ENCODE measurements at places on chromosomes 4 and X.

DNA sequence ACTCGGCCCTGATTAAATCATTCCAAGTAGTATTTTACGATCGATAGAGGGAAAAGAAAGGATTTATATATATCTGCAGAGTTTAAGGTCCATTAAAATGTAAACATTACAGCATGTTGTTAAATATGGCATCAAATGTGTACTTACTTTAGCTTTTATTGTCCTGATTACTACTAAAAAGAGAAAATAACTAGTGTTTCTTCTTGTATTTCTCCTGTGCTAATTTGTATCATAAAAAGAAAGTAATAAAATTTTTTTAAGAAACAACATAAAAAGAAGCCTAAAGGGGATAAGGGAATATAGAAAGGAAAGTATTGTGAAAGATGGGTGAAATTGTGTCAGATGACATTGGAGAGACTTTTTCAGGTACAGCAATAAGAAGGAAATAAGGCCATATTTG lies 300.3 kb upstream of the ARSJ start:
- DNase-seq = no peak

GRCh38 chrX:121455890-121456289 lies 408.5 kb downstream of the GLUD2 start:
- DNase-seq = no peak

GRCh38 chr4:61443813-61444510 lies 243.8 kb downstream of the ADGRL3 start:
- DNase-seq = no peak

- DNase-seq = no peak
Observed at GRCh38 chr4:29002151-29002550, 1718.0 kb upstream of the PCDH7 start.

- no peak for DNase-seq
Observed at GRCh38 chr4:170248576-170248975, 158.8 kb upstream of the AADAT start.

DNA sequence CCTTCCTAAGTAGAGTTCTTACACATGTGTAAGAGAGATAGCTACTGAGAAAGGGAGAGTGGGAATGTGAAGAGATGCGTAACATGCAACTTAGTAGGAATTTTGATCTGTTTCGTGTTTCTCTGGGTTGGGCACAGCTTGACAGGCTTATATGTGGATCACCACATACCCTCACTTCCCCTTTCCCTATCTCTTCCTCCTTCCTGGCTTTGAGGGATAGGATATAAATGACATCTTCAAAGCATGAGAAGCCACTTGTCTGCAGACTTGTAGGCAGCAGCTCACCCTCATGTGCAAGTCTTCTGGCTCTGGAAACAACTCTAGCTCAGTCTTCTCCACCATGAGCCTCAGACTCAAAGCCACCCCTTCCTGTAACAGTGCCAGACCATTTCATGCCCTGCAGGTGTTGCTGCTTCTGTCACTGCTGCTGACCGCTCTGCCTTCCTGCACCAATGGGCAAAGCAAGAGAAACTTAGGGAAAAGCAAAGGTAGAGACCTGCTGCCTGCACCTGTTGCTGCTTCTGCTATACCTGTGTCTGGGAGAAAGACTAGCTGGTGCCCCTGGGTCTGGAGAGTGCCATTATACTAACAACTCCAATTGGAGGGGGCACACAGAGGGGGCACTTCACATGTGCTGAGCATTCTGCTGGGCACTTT lies 5.4 kb upstream of the PF4V1 start:
- no peak for DNase-seq

- DNase-seq = no peak
Observed at GRCh38 chrX:9342561-9343051, 122.3 kb upstream of the TBL1X start.

GRCh38 chr4:7529368-7530080 lies 94.8 kb upstream of the PSAPL1 start:
- DNase-seq = no peak

- DNase-seq = no peak
Observed at GRCh38 chr4:19494961-19495360, 756.7 kb upstream of the SLIT2 start.

DNA sequence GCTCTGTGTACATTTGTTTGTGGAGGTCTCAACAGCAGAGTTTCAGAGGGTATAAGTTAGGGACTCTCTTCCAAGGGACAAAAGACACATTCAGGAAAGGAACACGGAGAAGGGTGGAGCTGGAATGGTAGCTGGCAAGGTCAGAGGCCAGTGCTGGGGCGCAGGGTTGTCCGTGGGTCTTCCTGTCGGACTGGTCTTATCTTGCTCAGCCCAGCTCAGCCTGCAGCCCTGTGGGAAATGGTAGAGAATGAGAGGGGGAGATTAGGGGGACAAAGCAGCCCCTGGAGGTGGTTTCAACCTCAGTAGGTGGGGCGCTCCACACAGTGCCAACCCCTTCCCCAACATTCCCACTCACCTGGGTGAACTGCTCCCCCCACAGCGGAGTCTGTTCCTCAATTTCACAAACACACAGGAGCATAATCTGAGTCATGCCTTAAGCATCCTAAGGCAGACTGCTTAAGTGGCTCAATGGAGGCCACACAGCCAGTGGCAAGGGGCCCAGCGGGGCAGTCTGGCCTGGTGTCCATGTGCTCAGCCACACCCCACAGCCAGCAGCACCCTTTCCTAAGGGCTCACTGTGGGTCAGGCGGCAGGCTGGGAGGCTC lies 6.9 kb upstream of the HDAC6 start:
- DNase-seq = no peak

DNA sequence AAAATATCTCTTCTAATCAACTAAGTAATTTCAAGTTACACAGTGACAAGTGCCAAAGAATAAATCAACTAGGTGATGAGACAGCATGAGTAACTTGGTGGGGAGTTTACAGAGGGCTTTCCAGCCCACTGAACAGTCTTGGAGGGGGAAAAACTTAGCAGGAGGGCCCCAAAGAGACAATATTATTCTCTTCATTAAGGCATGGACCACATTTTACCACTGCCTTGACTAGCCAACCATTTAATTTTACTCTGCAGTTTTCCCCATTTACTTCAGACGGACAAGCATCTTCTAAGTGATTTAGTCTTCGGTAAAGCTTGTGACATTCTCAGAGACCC lies 25.3 kb upstream of the GATB start:
- no peak for DNase-seq

GRCh38 chrX:143455046-143455445 lies 62.2 kb downstream of the SPANXN3 start:
- DNase-seq = no peak

DNA sequence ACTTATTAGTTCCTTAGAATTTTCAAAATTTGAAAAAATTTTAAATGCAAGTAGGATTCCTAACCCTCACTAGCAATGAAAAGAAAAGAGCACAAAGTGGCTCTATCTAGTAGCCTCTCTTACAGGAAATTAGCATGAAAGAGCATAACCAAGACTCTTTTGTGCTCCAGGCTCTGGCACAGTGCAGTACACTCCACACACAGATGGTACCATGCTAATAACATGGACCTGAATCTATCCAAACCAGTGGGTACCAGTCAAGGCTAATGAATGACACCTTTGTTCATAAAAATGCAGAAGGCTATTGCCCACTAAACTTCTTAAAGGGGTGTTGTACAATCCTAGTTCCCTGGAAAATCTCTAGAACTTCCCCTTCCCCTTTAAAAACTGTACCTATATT lies 119.0 kb downstream of the MANBA start:
- no peak for DNase-seq

DNA sequence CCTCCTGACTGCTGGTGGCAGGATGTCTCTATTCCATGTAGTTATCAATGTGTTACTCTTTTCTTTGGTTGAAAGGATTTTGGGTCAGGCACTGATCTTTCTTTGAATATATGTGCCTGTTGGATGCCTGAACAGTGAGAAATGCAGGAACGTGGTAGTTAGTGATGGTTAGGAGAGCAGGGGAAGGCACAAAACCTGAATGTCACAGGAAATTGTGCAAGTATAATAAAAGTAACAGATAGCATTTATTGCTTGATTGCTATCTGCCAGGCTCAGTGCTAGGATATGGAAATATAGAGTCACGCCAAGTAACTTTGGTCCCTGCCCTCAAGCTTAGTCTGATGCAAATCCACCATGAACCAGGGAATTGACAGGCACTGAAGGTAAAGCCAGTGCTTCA lies 219.8 kb upstream of the FAT1 start:
- DNase-seq = no peak

GRCh38 chr4:165721815-165722214 lies 151.2 kb upstream of the TLL1 start:
- DNase-seq = no peak

DNA sequence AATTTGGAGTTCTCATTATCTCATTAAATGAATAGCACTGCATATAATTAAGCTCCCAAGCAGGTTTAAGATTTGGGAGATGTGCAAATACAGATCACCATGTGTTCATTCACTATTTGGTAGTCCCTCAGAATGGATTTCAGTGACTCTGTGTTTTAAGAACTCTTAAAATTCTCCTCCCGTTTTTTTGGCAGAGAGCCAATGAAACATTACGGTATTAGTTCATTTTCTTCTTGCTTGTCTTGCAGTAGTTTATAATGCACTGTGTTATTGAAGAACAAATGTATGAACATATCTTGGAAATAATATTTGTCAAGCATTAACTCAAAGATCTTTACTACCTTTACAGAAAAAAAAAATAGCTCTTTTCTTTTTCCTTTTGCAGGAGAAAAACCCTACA lies 32.7 kb downstream of the KLF3 start:
- DNase-seq = no peak

GRCh38 chr4:88697141-88697540 lies 488 bp downstream of the NAP1L5 start:
- no peak for DNase-seq

DNA sequence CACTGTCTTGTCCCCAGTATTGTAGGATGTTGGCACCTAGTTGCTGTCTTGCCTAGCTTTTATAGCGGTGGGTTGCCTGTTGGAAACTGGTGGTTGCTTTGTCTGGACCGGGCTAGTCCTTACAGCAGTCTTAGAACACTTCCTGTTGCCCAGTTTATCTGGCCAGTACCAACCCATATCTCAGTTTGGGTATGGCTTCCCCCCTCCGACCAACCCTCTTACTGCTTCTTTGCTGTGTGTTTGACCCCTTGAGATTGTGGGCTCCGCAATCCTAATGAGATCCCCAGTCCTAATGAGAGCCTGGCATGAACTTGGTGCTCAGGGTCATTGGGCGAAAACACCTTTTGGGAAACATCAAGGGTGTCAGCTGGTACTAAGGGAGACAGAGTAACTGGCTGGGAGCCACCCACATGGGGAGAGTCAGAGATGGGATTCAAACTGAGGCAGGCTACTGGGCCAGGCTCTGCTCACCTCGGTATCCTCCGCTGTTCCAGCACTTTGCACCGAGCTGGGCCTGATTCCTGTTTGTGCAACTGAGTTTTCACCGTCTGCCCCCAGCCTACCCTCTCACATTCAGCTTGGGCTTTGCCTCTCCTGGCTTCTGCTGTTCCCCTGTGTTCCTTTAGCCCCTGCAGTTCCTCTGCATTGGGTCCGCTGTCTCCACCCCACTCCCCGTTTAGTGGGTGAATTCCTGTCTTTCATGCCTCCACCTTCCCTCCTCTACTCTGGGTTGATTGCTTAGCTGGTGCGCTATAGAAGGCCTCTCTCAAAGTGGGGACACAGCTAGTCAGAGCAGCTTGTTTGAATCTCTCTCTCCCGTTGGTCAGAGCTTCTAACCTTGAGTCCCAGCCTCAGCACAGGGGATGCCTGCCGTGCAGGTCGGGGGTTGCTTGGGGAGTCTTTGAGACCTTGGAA lies 1.6 kb downstream of the TBC1D14 start:
- DNase-seq = no peak

GRCh38 chr4:139844057-139844456 lies 178.4 kb downstream of the MGST2 start:
- DNase-seq = no peak

DNA sequence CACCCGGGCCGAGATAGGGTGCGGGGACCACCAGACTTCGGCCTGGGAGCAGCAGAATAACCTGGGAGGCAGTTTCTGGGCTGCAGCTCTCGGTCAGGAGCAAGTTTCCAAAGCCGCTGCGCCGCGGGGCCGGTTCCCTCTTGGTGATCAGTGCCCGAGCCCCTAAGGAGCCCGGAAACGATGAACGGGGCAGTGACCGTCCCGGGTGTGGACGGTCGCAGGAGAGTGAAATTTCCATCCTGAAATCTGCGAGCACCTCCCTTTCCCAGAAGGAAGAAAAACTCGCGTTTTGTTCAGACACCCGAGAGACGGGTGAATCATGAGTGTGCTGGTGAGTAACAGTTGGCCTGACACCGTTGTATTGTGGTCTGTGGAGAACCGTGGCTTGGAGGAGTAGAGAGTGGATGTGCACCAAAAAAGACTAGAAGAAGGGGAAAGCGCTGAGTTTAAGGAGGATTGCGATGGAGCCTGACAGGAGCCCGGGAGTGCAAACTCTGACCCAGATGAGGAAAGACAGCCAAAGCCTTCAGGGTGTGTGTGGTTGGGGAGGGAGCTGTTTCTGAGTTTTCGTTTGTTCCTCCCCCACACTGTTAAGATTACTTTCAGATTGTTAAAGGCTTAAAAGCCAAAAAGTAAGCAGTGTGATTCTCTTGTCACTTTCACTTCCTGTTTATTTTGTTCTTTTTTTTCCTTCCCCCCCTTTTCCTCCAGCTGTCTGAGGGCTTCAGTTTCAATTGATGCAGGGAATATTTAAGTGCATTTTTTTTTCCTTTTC lies 828 bp downstream of the MCUB start:
- peak; percentile 40 for DNase-seq

DNA sequence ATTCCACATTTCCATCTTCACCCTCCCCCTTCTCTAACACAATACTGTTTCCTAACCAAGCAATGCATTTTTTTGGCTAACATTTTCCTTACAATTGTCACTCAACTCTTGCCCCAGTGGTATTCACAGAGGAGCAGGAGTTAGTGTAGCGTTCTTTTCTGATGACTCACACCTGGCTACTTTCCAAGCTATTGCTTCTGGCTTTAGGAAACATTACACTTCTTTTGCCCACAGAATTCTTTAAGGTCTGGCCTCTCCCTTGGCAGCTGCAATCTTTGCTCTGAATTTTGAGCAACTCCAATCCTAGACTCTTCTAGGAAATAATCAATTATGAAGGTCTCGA lies 27.5 kb upstream of the PDGFC start:
- DNase-seq = no peak

GRCh38 chrX:37967714-37968113 lies 38.6 kb upstream of the SYTL5 start:
- DNase-seq = no peak

DNA sequence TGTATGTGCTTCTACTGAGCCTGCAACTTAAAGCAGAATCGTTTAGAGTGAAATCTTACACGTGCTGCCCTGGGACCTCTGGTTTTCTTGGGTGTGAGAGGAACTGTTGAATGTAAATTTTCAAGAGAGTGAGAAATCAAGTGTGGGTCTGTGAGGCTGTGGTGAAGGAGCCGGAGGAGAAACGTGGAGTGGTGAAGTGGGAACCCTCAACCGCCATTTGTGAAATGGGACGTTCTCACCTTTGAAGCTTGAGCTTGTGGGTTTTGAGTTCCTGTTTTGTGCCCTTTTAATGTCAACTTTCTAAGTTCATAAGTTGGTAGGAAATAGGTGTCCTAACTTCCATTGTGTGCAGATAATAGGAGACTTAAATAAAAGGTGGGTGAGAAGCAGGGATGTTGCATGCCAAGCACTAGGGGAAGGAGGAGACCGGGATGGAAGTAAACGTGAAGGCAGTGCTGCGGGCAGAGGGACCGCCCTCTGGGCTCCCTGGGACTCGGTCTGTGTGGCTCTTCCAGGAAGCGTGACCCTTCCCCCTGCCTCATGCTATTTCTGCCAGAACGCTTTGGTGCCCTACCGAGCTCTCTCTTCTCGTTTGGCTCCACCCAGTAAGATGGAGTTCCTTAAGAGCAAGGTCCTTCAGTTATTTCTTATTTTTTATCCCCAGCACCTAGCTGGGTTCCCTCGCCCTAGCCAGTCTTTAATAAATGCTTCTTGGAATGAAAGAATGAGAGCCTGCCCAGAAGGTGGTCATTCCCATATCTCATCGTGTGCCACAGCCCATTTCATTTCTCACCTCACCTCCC lies 56.0 kb downstream of the TMEM131L start:
- DNase-seq = peak; percentile 66

Measured in NK-92 treated with Interleukin-12 subunit alpha and Interleukin-12 subunit beta, amount 100 ng/mL, for 24 hours (cell line).